Ammon's horn (tissue), 1 donor: ENCODE measurements at places on chromosomes 16 and 17.

GRCh38 chr16:23587726-23588125 is 8.4 kb downstream of the NDUFAB1 start:
- DNase-seq: no peak

DNA sequence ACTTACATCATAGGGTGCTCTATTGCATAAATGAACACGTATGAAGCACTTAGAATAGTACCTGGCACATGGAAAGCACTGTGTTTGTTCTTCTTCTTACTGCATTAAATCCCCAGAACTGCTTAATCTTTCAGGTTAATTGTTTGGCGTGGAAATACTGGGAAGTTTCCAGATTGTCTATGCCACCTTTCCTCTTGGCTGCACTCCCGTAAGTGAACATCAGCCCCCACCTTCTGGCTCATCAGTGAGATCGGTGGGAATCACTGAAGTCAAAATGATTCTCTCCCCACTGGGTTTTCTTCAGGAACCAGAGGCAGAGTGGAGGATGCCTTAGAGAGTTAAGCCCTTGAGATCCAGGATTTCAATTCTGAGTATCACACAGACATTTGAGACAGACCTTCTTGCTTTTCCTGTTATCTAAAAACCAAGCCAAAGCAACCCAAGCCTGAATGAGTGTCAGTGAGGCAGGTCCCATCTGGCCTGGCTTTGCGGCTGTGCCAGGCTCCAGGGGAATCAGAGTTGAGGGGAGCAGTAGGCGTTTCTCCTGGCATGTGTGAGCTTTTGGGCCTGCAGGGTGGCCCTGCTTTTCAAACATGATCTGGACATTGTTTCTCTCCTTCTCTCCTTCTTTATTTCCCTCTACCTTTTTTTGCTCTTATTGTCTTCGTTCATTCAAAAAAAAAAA is 59.1 kb downstream of the OTOA start:
- DNase-seq: no peak

DNA sequence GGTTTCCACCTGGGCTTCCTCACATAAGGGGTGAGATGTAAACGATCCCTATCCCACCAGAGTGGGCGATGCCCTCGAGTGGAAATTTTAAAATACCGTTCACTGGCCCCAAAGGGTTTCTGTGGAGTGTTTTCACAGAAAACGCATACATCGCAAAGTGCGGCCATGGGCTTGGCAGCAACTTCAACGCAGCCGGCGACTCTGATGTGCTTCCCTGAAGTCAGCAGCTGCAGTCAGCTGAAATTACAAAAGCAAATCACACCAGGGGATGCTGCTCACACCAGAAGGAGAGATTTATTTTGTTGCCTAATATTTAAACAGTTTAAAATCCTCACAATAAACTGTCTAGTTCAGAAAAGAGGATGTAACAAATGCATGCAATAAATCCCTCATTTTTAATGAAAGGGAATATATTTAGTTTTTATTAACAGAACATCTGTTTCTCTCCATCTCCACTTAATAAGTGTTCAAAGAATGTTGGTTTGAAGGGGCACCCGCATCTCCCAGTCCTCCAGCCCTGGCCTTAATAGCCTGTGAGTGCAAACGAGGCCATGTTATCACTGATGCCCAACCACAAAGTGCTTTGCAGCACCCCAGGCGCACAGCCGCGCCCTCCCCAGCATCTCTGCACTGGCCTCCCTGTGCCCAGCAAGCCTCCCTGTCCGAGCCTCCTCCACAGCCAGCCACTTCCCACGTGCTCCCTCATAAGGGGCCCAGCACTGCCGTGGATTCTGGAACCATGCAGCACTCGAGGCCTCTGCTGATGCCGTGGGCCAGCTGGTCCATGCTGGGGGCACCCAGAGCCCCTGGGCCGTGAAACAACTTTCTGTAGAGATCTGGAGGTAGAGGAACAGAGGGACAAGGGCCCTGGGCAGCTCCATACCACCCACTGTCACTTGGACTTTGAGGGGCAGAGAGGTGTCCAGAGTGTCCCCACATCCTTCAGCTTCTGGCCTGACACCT is 17.3 kb upstream of the XYLT2 start:
- no peak for DNase-seq

GRCh38 chr17:16328997-16329396 is 24.3 kb downstream of the CENPV start:
- DNase-seq: no peak

GRCh38 chr17:82915010-82915756 is 75.4 kb upstream of the ZNF750 start:
- no peak for DNase-seq

- no peak for DNase-seq
Measured at GRCh38 chr16:65136681-65137080, 14.8 kb upstream of the CDH11 start.
